ENCODE measurements at places on chromosomes 16 and 17. TPM values are rescaled to one million over a fixed set of nuclear protein-coding genes. Genes with fewer than 3 reads are reported as not detected.

The UMOD gene
- total RNA-seq: not detected

DNA sequence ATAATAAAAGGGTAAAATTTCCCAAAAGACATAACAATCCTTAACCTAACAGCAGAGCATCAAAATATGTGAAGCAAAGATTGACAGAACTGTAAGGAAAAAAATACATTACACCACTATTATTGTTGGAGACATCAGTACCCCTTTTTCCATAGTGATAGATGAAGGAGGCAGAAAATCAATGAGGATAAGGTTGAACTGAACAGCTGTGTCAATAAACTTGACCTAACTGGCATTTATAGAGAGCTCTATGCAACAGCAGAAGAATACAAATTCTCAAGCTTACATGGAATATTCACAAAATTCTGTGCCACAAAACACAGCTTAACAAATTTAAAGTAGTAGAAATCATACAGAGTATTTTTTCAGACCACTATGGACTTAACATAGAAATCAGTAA, 195.0 kb upstream of the ELAC2 start:
- DNase-seq: no peak

DNA sequence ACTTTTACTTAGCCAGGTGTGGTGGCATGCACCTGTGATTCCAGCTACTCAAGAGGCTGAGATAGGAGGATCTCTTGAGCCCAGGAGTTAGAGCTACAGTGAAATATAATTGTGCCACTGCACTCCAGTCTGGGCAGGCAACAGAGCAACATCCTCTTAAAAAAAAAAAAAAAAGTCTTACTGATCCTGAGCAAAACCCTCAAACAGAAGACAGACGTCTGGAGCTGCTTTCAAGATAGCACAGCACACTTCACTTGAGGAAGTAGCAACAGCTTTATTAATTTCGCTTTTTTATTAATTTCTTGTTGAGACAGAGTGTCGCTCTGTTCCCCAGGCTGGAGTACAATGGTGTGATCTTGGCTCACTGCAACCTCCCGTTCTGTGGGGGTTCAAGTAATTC, 10.2 kb upstream of the GGA2 start:
- DNase-seq: no peak

The NFATC3 gene
- 76.3 TPM for total RNA-seq

The CCDC40 gene
- total RNA-seq: 1.2 TPM

- peak; percentile 93 for DNase-seq
Measured at GRCh38 chr17:18158022-18158600, 25.5 kb upstream of the ALKBH5 start.

DNA sequence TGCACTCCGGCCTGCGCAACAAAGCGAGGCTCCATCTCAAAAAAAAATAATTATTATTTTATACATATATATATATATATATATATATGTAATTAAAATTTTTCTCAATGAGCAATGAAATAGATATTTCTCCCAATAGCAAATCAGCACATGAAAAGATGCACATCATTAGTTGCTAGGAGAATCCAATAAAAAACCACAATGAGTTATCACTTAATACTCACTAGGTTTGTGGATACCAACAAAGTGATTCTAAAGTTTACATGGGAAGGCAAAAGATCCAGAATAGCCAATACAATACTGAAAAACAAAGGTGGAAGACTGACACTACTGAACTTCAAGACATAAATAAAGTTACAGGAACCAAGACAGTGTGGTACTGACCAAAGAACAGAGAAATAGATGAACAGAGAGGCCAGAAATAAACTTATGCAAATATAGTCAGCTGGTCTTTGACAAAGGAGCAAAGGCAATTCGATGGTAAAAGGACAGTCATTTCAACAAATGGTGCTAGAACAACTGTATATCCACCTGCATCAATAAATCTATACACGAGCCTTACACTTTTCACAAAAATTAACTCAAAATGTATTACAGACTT, 13.6 kb downstream of the SMG6 start:
- DNase-seq: no peak

- no peak for DNase-seq
Measured at GRCh38 chr17:63692195-63692816, 7.6 kb downstream of the LIMD2 start.

The TP53TG3C gene
- not detected for total RNA-seq

DNA sequence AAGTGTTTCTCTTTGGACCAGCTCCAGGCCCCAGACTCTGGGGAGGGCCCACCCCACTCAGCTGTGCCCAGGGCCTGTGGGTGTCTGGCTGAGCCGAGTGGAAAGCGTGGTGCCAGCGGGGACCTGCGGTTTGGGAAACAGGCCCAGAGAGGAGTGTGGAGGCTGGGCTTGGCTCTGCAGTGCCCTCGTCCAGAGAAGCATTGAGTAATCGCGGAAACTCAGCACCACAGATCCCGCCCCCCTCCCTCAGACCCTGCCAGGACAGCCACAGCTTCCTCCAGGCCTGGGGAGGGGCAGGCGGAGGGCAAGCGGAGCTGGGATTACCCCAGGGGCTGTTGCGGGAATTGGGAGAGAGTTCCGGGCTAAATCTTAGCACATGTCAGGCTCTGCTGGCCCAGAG, 14.6 kb upstream of the PITPNA start:
- no peak for DNase-seq

- no peak for DNase-seq
Measured at GRCh38 chr17:35865412-35866340, 3.0 kb downstream of the HEATR9 start.

- DNase-seq: no peak
Measured at GRCh38 chr16:72646615-72647014, 401.3 kb downstream of the ZFHX3 start.

Data from activated naive CD8-positive, alpha-beta T cell treated with anti-CD3 and anti-CD28 coated beads for 36 hours (primary cell).